ENCODE measurements at places on chromosomes 5 and 9.

- DNase-seq, result no peak
Measured at GRCh38 chr9:94084314-94084713, at the start of gene PTPDC1. TSS of gene PTPDC1 (plus strand) at chr9:94084464. CDS start at chr9:94084531, 67 bp downstream.

DNA sequence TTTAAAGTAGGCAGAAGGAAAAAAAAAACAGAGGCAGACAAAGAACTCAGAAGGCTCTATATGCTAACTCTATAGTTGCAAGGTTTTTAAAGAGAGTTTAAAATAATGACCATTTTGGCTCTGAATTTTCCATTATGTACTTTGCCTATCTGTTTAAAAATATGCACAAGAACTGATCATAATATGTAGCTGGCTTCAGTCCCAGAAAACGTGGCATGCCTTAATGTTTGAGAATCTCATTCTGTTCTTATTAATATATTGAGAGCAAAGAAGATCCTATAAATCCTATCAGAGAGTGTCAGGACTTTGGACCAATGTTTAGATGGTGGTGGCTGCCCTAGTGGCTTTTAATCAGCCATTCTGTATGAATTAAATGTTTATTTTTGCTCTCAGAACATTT lies 121.5 kb downstream of the JMY start:
- no peak for DNase-seq

DNA sequence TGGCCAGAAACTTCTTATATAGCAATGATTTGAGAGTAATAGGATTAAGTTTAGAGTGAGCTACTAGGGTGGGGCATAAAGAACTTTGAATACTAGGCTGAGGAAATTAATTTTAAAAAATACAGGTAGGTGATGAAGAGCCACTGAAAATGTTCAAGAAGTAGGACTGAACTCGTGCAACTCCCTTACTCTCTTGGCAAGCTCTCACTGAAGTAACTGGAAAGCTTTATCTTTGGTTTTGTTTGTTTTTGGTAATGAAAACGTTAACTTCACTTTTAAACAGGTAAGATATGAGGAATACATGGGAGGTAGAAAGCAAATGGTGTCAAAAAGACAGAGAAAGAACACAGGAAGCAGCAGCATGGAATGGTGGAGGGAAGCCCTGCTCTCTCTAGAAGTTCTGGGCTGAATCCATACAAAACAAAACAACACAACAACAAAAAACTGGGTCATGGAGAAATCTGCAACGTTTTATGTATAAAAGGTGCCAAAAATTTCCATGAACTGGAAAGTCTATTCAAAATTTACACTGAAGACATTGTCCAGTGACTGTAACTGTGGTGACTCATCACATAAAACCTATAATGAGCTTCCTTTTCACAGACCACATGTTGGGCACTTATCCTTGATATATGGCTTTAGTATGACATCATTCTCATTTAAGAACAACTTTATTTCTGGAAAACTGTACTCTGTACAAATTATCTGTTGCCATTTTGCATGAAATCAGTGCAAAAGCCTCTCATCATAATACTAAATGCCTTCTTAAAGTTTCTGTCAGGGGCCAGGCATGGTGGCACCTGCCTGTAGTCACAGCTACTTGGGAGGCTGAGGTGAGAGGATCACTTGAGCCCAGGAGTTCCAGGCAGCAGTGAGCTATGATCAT lies 91.2 kb upstream of the CHD1 start:
- DNase-seq, result no peak

DNA sequence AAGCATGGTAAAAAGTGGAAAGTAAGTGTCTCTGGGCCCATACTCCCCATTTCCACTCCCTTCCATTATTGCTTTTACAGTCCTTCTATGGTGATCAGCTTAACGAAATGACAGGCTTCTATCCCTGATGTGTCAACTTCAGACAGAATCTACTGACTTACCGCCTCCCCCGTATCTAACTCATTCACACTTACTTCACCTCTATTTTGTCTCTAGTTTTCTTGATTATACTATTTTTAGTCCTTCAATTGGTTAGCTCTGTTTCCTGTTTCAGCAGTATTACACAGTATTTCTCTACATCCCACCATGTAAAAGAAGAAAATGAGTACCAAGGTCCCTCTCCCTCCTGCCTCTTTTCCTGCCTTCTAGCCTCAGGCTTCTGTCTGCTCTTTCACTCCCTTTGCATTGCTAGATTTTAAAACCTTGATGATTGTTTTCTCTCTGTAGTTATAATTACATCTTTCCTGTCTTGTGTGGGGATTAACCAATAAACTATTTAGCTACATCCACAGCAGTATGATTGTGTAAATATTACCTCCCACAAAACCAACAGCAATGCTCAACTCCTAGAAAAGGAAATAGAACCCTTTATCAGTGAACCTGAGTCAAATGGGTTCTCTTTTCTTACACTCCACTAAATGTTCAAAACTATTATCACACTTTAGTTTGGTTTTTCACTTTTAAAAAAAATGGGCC lies 53.4 kb downstream of the GNAQ start:
- DNase-seq, result no peak

- DNase-seq, result no peak
Measured at GRCh38 chr9:82791692-82792091, 271.2 kb downstream of the RASEF start.

- DNase-seq, result no peak
Measured at GRCh38 chr9:79924836-79925235, 353.1 kb downstream of the TLE4 start.

- DNase-seq, result no peak
Measured at GRCh38 chr9:96492993-96493531, 43.1 kb downstream of the HABP4 start.

DNA sequence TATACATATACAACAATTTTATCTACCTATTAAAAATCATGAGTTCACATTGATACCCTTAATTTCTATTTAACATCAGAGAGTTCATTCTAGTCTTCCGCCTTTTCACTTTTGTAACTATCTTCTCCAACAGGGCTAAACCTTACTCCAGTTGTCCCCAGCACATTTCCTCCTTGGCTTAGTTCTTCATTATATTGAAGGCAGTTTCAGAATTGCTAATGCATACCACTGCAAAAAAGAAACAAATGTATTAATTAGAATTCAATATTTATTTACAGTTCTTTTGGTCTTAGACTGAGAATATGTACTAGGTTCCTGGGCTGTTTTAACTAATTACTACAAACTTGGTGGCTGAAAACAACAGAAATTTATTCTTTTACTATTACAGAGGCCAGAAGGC lies 132.5 kb downstream of the WDR70 start:
- DNase-seq, result no peak

DNA sequence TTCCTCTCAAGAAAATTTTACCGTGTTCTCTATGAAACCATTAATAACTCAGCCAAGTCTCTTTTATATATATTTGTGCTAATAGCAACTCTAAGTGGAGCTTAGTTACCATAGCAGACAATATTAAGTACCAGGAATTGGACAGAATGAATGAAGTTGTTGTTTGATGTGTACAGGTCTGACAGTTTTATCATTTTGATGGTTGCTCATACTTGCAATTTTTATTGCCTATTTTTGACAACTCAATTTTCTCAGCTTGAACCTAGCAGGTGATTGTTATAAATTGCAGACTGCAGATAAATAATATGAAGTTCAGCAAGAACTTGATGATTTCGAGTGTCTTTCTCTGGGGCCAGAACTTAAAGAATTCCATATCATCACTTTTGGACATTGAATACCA lies 163.2 kb downstream of the PLPPR1 start:
- no peak for DNase-seq

DNA sequence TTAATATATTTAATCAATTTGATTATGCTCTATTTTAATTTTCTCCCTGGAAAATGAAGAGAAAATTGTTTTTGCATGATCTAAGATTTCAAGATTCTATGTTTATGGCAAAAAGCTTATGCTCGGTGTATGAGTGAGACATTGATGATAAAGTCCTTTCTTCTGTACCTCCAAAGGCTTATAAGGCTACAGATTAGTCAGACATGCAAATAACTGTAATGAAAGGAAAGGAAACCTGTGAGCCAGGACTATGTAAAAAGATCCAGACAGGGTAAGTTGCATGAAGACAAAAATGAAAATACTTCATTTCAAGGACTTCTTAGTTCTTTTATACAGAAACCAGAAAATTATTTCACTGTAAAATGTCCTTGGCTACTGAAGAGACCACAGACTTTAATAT lies 52.2 kb upstream of the EDIL3 start:
- DNase-seq, result no peak

GRCh38 chr5:97986069-97986468 lies 787.4 kb upstream of the RGMB start:
- DNase-seq, result no peak

GRCh38 chr5:39019254-39019653 lies 54.9 kb downstream of the RICTOR start:
- DNase-seq, result no peak

- no peak for DNase-seq
Measured at GRCh38 chr5:77839691-77840090, 63.6 kb upstream of the TBCA start.

- DNase-seq, result no peak
Measured at GRCh38 chr5:87867281-87867680, 401.4 kb downstream of the TMEM161B start.

- DNase-seq, result no peak
Measured at GRCh38 chr5:12652201-12652600, 748.0 kb upstream of the CTNND2 start.

DNA sequence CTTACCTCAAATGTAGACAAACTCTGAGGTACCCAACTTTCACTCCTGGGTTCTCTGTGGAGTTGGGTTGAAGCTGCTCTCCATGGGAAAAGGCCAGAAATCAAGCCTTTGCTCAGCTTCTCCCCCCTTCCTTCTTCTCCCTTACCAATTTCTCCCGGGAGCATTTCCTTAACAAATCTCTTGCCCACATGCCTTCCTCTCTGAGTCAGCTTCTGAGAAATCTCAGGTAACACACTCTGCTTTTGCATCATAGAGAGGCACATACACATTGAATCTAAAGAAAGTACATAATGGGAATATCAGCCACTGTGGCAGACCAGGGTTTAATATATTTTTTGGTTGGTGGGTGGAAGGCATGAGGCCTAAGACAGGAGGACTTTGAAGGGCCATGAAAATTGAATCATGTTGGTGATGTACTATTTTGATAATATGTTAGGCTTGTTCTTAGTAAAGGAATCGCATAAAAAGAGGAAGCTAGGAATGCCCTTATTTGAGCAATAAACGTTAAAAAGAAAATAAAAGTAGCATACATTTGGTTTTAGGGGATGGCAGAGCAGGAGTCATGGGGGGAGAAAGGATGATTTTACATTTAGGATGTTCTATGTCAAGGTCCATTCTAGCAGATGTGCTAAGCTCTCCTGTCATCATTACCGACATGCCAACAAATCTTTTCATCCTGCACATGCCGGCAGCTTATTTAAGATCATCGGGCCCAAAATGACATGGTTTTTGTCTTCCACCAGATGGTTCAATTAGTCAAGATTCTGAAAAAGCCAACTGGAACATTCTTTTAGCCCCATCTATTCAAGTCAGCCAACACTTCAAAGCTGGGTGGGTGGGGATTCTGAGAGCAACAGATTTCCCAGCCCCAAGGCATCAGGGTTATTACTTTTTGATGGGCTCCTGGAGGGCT lies 199.5 kb upstream of the CLINT1 start:
- no peak for DNase-seq

GRCh38 chr5:125032286-125032685 lies 285.8 kb upstream of the ZNF608 start:
- DNase-seq, result no peak

DNA sequence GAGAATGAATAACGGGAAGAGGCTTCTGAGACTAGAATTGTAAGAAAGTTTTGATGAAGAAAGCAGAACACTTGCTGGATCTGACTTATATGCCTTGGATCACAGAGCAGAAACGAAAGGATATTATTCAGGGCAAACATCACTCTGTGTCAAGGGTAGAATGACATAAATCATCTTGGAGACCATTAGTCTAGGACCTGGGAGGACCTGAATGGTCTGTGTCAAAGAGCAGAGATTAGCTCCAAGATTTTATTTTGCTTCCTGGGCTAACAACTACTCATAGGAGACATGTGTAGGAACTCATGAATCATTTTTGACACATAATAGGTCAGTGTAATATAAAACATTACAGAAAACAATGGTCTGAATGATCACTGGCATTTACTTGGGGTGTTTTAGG lies 417.9 kb downstream of the SLCO4C1 start:
- DNase-seq, result no peak

- no peak for DNase-seq
Measured at GRCh38 chr9:127887792-127888191, 10.3 kb upstream of the AK1 start.

GRCh38 chr9:18791074-18791473 lies 241.9 kb downstream of the SAXO1 start:
- no peak for DNase-seq

DNA sequence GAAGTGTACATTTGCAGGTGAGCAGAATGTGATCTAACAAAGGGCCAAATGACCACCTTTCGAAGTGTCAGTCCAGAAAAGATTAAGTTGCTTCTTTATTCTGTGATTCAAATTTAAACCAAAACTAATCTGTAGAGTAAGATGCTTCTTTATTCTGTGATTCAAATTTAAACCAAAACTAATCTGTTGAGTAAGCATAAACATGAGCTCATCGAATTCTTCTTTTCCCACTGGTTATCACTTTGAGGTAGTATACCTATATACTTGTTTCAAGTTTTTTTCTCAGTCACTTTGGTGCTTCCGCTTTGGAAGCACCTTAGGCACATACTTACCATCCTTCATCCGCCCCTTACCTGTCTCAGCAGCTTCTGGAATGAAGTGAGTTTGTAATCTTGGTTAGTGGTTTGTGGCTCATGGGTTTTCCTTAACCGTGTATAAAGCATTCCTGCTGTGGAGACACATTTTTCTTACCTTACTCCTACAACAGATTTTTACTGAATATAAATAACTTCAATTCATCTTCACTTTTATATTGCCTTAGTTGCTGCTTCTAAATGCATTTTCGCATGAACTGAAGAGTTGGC lies 40.7 kb upstream of the CTXN3 start:
- no peak for DNase-seq

DNA sequence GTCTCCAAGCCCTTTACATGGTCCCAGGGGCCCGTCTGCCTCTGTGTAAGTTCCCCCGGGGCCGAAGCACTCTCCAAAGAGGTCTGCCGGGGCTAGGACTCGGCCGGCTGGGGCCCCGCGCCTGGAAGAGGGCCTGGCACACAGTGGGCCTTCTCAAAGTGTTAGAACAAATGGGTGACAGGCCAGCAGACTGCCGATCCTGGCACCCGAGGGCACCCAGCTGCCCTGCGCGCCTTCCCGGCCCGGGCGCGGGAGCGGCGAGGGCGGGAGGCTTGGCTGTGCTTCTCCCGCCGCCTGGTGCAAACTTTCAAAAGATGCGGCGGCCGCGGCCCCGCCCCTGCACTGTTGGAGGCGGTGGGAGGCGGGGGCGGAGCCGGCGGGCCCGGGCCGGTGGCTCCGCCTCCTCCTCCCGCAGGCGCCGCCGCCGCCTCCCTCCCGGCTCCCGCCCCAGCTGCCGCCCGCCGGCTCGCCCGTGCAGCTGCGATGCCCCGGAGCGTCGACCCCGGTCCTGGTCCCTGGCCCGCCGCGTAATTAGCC lies at the start of gene NEURL1B:
TSS of gene NEURL1B (plus strand) at position 442 of the 537 bp plus-strand sequence. CDS start 144 bp downstream, outside the sequence.
- peak; percentile 66 for DNase-seq

Measured in NCI-H1436 (cell line).